DMS53 (cell line): ENCODE measurements at places on chromosomes 4 and X.

GRCh38 chr4:148116264-148116663 is 325.9 kb downstream of the NR3C2 start:
- DNase-seq, result no peak

DNA sequence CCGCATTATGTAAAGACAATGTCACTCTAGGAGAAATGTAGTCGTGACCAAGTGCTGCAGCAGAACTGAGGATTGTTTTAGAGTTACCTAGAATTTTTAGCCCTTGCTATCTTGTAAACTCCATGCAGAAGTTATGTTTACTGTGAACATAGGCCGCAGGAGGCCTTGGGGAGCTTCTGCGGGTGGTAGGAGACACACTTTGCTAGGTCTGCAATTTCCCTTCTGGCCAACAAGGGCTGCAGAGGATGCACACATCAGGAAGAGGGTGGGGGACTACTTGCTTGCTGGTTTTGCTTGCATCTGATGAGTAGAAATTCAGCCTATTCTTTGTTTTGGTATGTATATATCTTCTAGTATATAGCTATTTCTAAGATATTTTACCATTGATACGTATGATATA is 23.1 kb downstream of the BANK1 start:
- DNase-seq, result no peak

DNA sequence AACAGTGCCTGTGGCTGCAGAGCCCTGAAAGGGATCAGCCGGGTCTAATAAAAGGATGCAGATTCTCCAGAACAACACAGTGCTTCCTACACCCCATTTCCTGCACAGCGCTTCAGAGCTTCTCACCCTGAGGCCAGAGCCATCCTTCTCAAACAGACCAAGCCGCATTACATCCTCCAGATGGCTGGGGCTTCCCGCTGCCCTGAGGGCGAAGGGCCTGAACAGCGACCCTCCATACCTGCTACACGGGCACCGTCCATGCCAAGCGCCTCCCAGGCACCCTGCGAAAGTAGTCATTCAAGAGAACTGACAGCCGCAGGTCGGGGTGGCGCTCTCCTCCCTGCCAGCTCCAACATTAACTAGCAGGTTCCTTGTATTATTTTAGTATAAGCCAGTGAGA is 36.5 kb downstream of the ACOX3 start:
- no peak for DNase-seq

DNA sequence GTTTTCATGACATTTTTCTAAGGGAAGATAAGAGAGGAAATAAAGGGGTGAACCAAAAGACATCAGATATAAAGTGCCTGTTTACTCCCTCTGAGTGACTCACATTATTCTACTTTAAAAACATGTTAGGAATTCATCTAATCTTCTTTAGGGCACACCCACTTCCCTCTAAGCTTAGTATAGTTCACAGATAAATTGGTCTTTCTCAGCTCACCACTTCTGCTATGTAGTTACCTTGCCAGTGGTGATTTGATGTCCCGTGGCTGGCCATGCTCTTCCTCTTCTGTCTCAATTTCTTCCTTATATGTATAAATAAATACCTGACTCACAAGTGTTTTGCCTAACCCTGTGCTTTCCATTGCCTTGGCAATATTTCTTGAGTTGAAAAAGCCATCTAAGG is 96.8 kb downstream of the PDLIM5 start:
- no peak for DNase-seq

DNA sequence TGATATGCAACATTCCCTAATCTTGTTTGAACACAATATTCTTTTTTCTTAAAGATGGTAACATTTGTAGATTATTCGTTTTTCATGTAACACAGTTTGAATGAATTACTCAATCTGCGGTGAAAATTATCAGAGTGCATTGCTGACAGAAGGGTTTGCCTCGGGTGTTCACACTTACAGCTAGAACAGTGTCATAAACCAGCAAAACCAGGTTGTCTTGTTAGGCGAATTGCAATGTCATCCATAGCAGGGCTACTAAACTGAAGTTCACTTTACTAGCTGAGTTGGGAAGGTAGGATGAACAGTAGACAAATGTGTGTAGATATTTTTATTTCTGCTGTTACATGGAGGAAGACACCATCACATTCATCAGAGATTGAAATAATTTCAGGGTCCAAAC is 98.9 kb downstream of the SLC39A8 start:
- DNase-seq, result peak; percentile 4

- DNase-seq, result no peak
These were observed 649.3 kb downstream of the IQCM start for GRCh38 chr4:149166365-149166764.

- peak; percentile 91 for DNase-seq
These were observed 105.8 kb upstream of the EGFL6 start for GRCh38 chrX:13463608-13464007.

GRCh38 chrX:93741811-93742210 is 67.8 kb downstream of the FAM133A start:
- no peak for DNase-seq

DNA sequence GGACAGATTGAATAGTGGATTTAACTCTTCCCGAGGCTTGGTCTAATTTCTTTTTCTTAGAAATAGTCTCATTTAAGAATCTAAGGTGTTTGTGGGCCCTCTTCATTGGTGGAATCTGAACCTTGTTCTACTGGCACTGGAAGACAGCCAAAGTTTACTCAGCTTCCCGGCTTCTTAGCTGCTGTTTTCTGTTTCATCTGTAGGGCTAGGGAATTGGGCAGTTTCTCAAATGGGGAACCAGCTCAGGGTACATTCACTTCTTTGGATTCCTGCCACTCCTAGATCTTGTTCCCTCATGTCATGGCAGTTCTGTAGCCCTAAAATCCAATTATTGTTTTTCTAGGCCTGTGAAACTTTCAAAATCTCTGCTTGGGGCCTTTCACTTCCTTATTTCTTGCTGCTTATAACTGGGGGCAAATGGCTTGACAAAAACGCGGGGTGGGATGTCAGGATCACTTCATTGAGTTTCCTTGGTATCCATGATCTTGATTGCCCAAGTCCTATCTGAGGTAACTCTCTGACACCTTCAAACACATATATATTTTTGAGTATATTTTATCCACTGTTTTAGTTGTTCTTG is 985.0 kb downstream of the C4orf33 start:
- DNase-seq, result peak; percentile 2

GRCh38 chr4:117331817-117332216 is 246.4 kb upstream of the TRAM1L1 start:
- DNase-seq, result no peak

DNA sequence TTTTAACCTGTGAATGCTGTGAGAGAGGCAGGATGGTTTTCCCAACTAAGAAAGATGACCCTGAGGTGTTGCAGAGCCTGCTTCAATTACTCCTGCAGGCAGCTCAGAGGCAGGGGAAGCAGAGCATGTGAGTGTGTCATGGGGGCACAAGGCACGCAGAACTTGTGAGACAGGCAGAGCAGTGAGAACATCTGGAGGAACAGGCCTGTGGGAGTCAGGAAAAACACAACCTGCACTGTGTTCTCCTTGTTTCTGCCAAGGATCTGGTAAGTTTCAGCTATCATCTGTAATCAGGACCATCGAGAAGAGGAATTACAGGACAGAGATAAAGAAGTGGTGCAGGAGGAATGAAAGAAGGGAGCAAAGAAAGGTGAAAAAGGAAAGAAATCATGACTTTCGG is 741.8 kb upstream of the INTU start:
- DNase-seq, result no peak

DNA sequence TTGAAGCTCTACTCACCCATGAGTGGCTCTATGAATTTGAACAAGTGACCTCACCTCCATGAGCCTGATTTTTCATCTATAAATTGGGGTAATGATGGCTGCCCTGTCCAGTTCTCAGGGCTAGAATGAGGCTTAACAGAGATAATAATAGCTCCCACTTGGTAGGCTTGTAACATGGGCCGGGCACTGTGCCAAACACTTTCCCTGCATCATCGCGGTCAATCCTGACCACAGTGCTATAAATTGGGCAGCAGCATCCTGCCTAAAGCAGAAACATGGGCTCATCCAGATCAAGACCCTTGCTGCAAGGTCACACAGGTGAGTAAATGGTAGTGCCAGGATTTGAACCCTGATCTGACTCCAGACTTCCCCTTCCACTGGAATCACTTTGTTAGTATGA is 12.8 kb downstream of the APLN start:
- DNase-seq, result no peak

DNA sequence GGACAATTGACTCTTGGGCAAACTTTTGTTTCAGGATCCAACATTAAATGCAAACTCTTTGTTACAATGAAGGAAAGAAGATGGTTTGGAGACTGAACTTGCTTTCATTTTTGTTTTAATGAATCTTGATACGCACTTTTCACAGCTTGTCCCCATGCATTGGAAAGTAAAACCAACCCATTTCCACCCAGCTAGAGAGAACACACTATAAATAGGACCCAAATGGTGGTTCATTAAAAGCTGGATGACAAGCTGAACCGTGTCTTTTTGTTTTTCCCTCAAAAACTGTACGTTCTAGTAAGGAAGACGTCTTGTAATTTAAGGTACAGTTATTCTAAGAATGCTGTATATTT is 95.3 kb upstream of the EGFL6 start:
- DNase-seq, result no peak

GRCh38 chr4:168860827-168861226 is 149.2 kb downstream of the CBR4 start:
- no peak for DNase-seq

DNA sequence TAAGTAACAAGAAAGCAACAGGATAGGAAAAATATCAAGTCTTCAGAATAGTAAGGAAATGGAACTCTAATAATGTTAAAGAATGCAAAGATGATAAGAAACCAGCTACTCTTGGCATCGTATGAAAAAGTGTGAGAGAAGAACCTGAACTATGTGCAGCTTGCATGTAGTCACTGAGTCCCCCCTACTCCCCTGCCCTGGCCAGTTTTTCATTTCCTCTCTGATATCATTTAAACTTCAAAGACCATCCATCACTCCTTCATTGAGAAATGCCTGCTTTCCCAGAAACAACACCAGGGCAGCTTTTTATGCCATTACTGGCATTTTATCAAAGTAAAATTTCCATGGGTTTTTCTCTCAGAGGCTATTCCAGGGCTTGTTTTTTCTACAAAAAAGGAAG is 28.1 kb downstream of the INPP4B start:
- no peak for DNase-seq

GRCh38 chrX:155577682-155578081 is 35.1 kb downstream of the TMLHE start:
- DNase-seq, result no peak

- no peak for DNase-seq
These were observed 1.9 kb upstream of the WDR17 start for GRCh38 chr4:176063718-176064117.

DNA sequence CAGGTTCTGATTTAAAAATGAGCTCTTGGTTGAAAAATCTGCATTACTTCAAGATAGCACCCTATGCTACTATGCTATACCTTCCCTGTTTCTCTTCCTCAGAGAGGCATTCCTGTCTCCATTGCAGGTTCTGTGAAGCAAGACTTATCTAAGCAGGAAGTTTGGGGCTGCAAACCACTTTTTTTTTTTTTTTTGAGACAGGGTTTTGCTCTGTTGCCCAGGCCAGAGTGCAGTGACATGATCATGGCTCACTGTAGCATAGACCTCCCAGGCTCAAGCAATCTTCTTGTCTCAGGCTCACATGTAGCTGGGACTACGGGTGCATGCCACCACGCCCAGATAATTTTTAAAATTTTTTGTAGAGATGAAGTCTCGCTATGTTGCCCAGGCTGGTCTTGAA is 4.0 kb upstream of the CCNG2 start:
- no peak for DNase-seq

DNA sequence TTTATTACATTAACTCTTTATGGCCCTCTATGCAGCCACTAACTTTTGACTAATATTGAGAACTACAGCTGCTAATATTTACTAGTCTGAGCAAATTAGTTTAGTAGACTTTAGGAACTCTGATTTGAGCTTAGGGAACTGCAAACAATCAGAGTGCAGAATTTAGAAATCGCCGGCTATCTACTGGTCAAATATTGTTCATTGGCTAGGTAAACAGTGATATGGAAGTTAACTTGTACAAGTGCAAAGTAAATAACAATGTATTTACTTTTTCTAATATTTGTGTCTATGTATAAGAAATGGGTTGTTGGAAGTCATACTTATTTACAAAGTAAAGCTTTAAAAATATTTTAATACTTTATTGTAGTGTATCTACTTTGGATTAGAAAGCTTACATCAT is 279.6 kb downstream of the CFAP299 start:
- DNase-seq, result peak; percentile 50

- DNase-seq, result no peak
These were observed 42.8 kb upstream of the FGF16 start for GRCh38 chrX:77404419-77404818.

DNA sequence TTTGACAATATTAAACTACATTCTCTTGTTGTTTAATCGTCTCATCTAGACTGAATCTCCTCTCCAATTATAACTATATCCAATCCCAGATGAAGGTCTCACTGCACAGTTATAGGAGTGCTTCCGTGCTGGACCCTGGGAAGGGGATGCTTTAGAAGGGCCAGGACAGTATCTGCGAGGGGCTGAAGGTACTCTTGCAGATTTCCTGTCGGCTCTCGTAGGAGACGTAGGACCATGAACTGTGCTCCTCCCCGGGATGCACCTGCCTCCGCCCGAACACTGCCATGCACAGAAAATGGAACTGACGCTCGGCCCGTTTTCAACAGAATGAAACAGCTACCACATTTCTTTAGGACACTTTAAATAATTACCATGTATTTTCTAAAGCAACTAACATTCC is 39.4 kb downstream of the FAT1 start:
- no peak for DNase-seq

GRCh38 chr4:13047591-13047990 is 436.5 kb downstream of the RAB28 start:
- no peak for DNase-seq

DNA sequence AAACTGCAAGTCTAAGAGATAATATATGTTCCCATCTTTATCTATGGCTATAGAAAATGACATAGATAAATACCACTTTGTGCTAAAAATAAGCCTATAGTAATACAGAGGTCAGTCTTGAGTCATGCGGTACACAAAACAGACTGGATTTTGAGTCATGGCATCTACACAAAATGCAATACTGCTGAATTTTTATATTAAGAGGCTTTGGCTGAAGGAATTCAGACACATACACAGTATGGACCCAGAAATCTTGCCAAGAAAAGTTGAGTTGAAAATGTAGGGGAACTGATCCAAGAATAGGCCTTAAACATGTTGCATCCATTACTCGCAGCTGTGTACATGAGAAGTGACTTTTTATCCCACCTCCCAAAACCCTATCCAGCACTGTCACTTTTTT is 184.4 kb downstream of the TENM3 start:
- DNase-seq, result no peak

- peak; percentile 74 for DNase-seq
These were observed 760 bp downstream of the UGT8 start for GRCh38 chr4:114599231-114599902.

GRCh38 chr4:171779301-171779700 is 33.9 kb upstream of the GALNTL6 start:
- no peak for DNase-seq

- DNase-seq, result no peak
These were observed 1024.3 kb downstream of the RAPGEF2 start for GRCh38 chr4:160127211-160127610.

- no peak for DNase-seq
These were observed 36.6 kb upstream of the SPARCL1 start for GRCh38 chr4:87565746-87566145.

GRCh38 chr4:3527914-3528876 is 4.0 kb downstream of the LRPAP1 start:
- no peak for DNase-seq
